MG63 (cell line): ENCODE measurements at places on chromosomes 7 and 10. TPM values are rescaled to one million over a fixed set of nuclear protein-coding genes. Genes with fewer than 3 reads are reported as not detected.

ZP3 gene
- total RNA-seq: 0.44 and 1.7 TPM in 2 replicates

CUTC gene
- 17.6 and 26.6 TPM in 2 replicates for total RNA-seq

- no peak for DNase-seq
These were observed 43.1 kb upstream of the FOXK1 start for GRCh38 chr7:4638781-4639575.

DNA sequence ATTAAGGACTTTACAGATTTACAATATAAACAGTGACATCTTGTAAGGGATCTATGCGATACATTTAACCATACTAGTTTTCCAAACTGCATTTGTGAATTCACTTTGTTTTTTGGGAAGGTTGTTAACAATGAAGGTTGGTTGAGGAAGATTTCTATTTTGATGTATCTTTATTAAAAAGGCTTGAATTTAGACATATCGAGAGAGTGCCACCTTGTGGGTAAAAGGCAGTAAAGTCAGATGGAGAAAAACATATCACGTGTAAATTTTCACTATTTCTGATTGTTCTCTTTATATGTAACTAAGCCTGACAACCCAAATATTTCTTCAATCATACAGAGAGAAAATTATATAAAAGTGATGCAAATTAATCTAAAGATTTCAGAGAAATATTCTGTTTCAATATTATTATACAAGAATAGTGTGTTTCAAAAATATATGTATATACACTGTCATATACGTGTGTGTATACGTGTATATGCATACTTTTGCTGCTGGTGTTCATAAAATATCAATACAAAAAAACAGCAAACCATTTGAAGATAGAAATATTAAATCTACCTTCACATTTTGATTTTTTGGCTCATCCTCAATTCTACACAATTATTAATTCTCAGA lies 988.6 kb downstream of the SORCS1 start:
- DNase-seq: no peak

DNA sequence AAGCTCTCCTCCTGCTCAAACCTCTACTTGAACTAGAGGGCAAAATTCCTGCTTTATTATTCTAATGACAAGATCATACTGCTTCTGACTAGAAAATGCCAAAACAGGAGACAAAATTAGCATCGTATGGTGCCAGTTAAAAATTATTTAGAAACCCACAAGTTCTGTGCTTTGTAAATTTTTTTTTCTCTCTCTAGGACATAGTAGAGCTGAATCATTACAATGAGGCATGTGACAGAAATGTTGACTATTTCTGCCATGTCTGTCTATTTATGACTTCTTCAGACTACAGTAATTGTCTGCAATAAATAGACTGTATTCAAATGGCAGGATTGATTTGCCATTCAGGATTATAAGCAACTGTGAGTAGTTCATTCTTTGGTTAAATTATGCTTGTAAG lies 335.8 kb downstream of the PRPF18 start:
- DNase-seq: no peak

GRCh38 chr7:36487756-36488336 lies 98.2 kb downstream of the ANLN start:
- no peak for DNase-seq

LIPM gene
- not detected in 2 replicates for total RNA-seq

- DNase-seq: no peak
These were observed 17.3 kb downstream of the CYP2W1 start for GRCh38 chr7:999941-1000935.

GRCh38 chr7:158351481-158351880 lies 236.1 kb downstream of the PTPRN2 start:
- DNase-seq: no peak
